ENCODE measurements at places on chromosomes 16 and 17.

DNA sequence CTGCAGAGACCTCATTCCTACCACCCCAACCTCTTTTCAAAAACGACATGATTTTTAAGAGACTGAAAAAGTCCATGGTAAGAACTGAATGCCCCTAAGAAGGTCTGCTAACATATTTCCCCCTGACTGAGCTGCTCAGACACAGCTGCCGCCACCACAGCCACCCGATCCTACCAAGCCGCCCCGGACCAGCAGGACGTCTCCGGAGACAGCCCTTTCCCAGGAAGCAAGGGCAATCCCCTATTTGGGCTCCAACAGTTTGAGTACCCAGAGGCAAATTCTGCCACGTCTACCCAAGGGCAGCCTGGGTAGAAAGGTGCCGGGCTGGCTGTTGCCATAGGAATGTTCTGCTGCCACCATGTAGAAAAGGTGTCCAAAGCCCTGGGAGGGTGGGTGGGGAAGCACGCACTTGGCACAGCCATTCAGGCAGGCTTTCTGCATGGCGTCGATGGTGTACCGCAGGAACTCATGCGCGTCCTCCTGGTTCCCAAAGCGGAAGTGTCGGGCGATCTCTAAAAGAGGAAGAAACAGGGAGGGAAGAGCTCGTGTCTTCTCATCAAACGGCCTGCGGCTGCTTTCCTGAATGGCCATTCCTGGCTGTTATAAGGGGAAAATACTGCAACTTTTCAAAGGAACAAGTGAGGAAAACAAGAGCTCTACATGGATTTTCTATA is 13.6 kb downstream of the USP36 start:
- DNase-seq, result no peak

- no peak for DNase-seq
These were observed 3.4 kb downstream of the AHSP start for GRCh38 chr16:31531096-31531495.

DNA sequence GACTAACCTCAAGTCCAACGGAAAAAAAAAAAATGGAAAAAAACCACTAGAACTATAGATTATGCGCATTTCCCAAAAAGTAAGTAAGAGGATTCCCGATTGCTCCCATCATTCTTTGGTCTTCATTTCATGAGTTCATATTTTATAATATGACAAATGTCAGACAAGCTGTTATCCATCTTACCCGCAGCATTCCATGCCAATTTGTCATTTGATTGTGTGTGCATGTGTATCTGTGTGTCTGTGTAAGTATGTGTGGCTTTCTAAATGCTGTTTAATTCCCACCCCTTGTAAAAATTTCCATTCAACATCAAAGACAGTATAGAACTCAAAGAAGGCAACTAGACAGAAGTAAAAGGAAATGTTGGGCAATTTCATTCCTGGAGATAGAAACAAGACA is 434.1 kb downstream of the CDH11 start:
- no peak for DNase-seq

- DNase-seq, result no peak
These were observed 268.1 kb upstream of the TBX2 start for GRCh38 chr17:61131585-61131984.

GRCh38 chr17:79928502-79929256 is 89.4 kb upstream of the CBX4 start:
- no peak for DNase-seq

GRCh38 chr16:5016967-5017677 is 16.6 kb downstream of the NAGPA start:
- DNase-seq, result no peak

GRCh38 chr16:7013990-7014389 is 318.7 kb upstream of the RBFOX1 start:
- DNase-seq, result peak; percentile 18

- no peak for DNase-seq
These were observed 49.5 kb downstream of the GPRC5B start for GRCh38 chr16:19835196-19835595.

GRCh38 chr17:75242461-75243042 is 18.9 kb downstream of the GGA3 start:
- no peak for DNase-seq

DNA sequence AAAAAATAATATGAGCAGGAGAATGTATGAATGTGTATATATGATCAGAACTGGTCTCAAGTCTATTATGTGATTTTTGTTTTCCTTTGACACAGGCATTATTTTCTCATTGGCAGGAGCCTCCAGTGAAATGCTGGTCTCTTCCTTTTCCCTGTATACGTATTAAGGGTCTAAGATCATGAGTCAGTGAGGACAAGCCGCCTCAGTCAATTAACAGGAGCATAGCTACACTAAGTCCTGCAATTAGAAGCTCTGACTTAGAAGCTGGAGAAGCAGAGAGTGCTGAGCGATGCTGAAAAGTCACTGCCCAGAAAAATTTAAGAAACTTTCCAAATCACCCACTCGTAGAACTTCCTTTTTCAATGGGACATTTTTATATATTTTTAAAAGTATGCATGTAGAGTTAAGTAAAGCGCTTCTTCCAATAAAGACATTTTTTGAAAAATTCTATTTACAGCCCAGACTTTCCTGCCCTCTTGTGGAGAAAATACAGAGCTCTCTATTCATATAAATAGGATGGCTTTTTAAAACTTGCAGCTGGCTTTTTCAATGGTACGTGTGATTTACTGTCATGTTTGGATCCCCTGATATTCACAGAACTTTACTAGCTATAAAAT is 70.2 kb upstream of the PSMD7 start:
- peak; percentile 36 for DNase-seq

DNA sequence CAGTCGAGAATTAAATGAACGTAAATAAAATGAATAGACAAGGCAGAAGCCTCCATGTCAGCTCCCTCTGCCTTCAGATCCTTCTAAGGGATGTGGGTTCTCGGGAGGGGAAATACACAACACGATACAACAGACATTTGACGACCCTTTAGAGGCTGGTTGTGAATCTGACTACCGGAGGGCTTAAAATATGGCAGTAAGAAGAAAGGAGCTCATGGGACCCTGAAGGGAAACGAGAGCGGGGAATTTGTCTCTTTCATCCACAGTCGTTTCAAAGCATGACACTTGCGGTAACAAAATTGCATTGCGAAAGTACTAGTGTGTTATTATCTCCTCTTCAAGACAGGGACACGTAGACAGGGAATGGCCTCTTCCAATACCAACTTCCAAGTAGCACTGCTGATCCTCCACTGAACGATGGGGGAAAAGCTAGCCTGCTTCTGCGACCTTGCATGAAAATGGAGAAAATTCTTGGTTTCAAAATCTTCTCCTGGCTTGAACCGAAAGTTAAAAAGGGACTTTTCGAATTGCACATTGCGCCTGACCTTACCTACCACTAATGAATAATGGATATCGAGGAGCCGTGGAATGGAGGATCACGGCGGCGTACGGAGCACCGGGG is 1.2 kb upstream of the TNRC6C start:
- DNase-seq, result peak; percentile 45

- DNase-seq, result peak; percentile 73
These were observed 55.3 kb upstream of the MTSS2 start for GRCh38 chr16:70740914-70741782.

- peak; percentile 66 for DNase-seq
These were observed 34.4 kb downstream of the HNF1B start for GRCh38 chr17:37710344-37710886.

DNA sequence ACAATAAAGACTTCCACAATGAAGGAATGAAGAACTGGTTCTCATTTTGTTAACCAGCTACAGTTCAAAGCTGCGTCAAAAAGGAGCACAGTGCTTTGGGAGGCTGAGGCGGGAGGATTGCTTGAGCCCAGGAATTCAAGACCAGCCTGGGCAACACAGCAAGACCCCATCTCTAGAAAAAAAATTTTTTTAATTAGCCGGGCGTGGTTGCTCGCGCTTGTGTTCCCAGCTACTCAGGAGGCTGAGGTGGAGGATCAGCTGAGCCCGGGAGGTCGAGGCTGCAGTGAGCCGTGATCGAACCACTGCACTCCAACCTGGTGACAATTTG is 764 bp upstream of the SLC6A4 start:
- no peak for DNase-seq

- DNase-seq, result peak; percentile 74
These were observed 80.5 kb downstream of the SMG6 start for GRCh38 chr17:2222901-2223616.

- DNase-seq, result no peak
These were observed 47.8 kb upstream of the GCSH start for GRCh38 chr16:81143921-81144471.

- DNase-seq, result no peak
These were observed 136.6 kb upstream of the WSB1 start for GRCh38 chr17:27157297-27157696.

DNA sequence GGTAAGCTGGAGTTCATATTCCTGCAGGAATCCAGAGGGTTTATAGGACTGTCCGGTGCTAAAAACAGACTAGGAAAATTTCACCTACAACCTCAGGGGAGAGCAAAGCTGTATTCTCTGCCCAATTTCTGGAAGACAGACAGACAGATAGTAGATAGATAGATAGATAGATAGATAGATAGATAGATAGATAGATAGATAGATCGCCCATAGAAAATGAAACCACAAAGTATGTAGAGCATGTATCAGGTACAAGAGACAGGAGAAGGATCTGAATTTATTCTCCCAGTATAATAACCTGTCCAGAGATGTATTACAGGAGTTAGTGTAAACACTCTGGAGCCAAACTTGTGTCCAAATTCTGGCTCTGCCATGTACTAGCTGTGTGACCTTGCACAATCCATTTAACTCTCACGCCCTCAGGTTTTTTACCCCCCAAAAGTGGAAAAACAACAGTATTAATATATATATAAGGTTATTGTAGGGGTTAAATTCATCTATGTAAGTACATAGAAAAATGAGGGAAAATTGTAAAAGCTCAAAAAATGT is 2.1 kb upstream of the ABCA6 start:
- no peak for DNase-seq

- DNase-seq, result no peak
These were observed 8.3 kb downstream of the TMEM114 start for GRCh38 chr16:8581831-8582580.

- peak; percentile 25 for DNase-seq
These were observed 109.2 kb downstream of the SDR42E1 start for GRCh38 chr16:81902025-81902424.

- DNase-seq, result no peak
These were observed 20.2 kb upstream of the UMOD start for GRCh38 chr16:20372701-20373100.

DNA sequence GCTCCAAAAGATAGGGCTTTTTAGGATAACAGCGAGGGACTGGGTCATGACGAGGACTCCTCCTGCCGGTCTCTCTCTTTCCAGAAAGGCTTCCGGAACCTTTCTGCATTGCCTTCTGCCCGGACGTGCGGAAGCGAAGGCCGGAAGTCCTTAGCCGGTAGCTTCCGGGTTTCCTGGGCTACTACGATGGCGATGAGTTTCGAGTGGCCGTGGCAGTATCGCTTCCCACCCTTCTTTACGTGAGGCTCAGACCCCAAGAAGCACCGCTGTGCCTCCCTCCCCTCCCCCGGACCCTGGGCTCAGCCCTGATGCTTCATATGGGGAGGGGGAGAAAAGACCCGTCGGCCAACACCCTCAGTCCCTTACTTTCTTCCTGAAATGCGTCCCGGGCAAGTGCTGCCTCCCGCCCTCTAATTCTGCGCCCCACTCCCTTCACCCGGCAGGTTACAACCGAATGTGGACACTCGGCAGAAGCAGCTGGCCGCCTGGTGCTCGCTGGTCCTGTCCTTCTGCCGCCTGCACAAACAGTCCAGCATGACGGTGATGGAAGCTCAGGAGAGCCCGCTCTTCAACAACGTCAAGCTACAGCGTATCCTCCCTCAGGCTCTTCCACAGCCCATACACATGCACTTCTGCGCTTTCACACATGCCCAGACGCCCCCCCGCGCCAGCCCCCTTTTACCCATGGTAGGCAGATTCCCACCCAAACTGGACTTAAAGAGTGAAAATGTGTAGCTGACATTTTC is at the start of gene VPS25:
Gene VPS25, plus strand, starts transcription at position 160 of the 746 bp plus-strand sequence. Its CDS starts 27 bp downstream, at position 187.
- peak; percentile 89 for DNase-seq

- peak; percentile 31 for DNase-seq
These were observed 36.7 kb upstream of the ULK2 start for GRCh38 chr17:19904412-19904811.
